ENCODE measurements at places on chromosomes 13 and 19.

DNA sequence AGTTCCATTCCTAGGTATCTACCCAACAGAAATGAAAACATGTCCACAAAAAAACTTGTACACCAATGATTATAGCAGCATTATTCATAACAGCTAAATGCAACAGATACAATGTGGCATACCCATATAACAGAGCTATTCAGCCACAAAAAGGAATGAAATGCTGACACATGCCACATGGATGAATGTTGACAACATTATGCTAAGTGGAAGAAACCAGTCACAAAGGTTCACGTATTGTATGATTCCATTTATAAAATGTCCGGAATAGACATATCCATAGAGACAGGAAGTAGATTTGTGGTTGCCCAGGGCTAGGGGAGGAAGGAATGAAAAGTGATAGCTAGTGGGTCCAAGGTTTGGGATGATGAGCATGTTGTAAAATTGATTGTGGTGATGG, 10.8 kb downstream of the CRYL1 start:
- DNase-seq = no peak

DNA sequence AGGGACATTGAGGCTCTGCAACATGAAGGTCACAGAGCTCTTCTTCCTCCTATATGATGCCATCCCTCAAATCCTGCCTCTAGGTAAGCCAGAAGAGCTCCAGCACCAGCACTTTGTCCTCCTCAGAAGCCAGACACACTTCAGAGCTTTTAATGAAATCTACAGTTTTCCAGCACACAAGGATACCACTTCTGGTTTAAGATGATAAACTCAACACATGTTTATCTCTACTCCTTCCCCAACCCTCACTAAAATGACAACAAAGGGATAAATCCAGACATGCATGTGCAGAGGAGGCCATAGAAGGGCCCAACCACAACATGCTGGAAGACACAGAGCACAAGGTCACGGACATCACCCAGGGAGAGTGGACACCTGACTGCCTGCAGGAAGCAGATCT, 195.3 kb downstream of the USP12 start:
- no peak for DNase-seq

- no peak for DNase-seq
These were observed 915.2 kb downstream of the PCDH9 start for GRCh38 chr13:66314911-66315310.

- DNase-seq = no peak
These were observed 21.7 kb downstream of the PRKCSH start for GRCh38 chr19:11457115-11457514.

DNA sequence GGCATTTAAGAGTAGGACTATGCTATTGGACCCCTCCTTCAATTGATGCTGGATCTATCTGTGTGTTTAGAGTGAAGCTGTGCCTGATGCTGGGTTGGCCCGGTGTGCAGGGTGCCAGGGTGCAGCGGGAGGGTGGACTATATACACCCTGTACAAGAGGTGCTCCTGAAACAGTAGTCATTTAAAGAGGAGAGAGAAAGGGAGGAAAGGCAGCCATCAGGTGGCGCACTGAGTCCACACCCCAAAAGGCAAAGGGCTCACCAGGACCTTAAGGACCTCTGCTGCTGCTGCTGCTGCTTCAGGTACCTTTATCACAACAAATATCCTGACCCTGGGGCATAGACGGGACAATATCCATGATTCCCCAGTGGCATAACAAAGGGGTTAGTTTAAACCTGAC, 39.4 kb downstream of the ZNF136 start:
- peak; percentile 30 for DNase-seq

DNA sequence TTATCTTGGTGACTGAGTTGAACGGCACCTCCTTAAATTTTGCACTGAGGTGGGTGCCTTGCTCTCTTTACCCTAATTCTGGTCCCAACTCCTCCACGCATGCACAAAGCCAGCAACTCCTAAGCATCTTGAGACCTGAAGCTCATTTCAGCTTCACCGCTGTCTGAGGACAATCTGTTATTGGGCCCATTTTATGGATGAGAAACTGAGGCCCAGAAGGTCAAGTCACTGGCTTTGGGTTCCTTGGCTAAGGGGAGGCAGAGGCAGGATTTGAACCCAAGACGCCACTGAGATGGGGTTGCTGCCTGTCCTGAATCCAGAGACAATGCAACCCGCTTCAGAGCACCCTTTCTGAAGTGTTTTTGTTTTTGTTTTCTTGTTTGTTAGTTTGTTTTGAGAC, 22.7 kb downstream of the TINCR start:
- DNase-seq = no peak

DNA sequence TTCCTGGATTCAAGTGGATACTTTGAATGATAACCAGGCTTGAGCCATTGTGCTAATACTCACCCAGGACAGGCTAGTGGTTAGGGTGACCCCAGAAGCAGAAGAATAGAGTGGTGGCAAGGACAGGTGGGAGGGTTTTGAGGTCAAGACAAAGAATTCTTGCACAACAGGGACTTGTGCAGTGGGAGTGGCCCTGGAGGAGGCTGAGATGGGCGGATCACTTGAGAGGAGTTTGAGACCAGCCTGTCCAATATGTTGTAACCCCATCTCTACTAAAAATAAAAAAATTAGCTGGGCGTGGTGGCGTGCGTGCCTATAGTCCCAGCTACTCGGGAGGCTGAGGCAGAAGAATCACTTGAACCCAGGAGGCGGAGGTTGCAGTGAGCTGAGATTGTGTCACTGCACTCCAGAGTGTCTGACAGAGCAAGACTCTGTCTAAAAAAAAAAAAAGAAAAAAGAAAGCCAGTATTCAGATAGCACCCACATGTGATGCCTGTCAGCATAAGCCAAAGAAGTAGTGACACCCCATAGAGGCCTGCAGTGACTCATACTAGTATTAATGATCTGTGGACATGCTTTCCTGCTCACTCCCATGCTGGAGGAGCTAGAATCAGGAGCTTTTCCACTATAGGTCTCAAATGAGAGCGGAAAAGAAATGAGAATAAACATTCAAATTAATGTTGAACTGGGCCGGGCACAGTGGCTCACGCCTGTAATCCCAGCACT, 78.7 kb downstream of the RNF17 start:
- DNase-seq = no peak

GRCh38 chr19:18046059-18046718, 38.2 kb downstream of the ARRDC2 start:
- DNase-seq = no peak

GRCh38 chr19:33906578-33907335, 110.1 kb downstream of the KCTD15 start:
- DNase-seq = no peak

- DNase-seq = no peak
These were observed 1.4 kb downstream of the NOVA2 start for GRCh38 chr19:45972081-45972946.

DNA sequence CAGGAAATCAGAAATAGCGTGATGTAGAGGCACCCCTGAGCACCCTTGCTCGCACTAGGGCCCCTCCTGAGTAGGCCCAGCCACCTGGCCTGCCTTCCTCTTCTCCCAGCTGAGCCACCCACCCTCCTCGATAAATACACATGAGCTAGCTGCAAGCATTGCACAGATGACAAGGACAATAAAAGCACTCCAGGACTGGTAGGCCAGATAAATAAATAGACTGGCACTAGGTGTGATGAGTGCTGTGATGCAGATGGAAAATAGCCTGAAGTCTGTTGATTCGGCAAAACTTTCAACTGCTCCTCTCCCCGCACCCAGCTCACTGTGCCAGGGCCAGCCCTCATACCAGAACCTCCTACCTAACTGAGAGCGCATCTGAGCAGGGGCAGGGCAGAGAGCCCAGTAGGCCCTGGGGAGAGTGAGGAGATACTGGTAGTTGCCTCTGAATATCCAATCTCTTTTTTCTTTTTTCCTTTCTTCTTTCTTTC, 54.5 kb upstream of the GPI start:
- DNase-seq = no peak

DNA sequence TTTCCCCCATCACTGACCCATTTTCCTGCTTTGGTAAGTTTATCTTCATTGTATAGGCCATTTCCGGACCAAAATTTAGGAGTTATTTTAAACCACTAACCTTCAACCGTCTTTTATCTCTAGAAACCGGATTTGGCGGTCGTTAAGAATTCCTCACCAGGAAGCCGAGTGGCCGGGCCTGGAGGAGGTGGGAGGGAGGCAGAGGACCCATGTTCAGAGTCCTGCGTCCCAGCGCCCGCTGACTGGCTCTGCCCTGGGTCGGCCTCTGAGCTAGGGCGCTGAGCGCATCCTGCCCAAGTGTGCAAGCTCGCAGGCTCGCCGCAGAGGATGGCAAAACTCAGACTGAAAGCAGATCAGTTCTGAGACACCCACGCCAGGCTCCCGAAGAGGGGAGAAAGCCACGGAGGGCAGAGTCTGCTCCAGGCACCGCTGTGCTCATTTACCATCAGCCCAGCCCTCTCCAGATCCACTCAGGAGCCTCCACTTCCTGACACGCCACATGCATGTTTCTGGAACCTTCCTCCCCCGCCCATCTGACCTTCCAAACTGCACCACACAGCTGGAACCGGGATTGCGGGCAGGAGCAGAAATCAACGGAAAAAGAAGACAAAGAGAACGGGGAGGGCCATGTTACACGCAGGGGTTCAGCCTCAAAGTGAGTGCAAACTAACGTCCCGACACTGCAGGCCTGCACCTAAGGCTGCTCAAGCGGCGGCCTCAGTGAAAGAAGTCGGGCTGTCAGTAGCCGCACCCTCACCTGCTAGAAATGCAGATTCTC, 8.3 kb downstream of the COL4A1 start:
- DNase-seq = no peak

GRCh38 chr13:80690208-80690607, 349.3 kb upstream of the SPRY2 start:
- DNase-seq = no peak

DNA sequence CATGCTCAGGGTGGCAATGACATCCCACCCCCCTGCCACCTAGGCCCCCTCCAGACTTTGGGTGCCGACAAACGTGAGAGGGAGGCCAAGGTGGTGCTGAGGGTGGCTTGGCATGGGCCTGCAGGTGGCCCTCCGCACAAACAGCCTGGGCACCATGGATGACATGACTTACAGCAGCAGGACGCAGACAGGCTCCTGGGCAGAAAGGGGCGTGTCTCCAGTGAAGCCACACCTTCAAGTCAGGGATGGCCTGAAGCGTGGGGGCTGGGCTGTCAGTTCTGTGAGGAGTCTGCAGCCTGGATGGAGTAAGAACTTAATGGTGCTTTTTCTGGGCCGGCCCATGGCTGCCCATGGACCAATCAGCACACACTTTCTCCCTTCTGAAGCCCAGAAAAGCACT, 25.3 kb downstream of the POMP start:
- no peak for DNase-seq

- DNase-seq = no peak
These were observed 7.7 kb upstream of the MISP start for GRCh38 chr19:743168-743687.

- DNase-seq = no peak
These were observed 51.8 kb downstream of the TM9SF2 start for GRCh38 chr13:99553033-99553432.

DNA sequence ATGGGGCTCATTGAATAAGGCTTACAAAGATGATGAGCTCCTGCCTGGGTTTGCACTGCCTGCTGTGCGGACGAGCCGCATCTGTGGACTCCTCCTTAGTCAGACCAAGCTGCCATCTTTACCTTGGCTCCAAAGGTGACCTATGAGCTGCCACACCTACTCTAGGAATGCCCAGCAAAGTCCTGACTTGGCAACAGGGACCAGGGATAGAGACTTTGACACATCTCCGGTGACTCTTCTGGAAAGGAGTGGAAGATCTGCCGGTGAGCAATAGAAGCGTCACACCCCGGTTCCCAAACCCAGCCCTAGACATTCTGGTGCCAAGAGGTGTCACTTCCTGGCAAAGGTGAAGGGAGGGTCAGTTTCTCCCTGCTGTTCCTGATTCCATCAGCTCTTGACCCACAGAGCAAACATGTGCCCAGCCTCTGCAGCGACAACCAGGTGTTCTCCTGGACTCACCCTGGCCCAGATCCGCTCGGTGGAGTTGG, 50.2 kb upstream of the GTF3A start:
- no peak for DNase-seq

GRCh38 chr19:12913011-12913561, 6.0 kb downstream of the SYCE2 start:
- DNase-seq = no peak

- no peak for DNase-seq
These were observed 322.9 kb downstream of the GPC6 start for GRCh38 chr13:93549326-93550005.

GRCh38 chr19:8240274-8241229, 31.4 kb downstream of the CERS4 start:
- DNase-seq = no peak

DNA sequence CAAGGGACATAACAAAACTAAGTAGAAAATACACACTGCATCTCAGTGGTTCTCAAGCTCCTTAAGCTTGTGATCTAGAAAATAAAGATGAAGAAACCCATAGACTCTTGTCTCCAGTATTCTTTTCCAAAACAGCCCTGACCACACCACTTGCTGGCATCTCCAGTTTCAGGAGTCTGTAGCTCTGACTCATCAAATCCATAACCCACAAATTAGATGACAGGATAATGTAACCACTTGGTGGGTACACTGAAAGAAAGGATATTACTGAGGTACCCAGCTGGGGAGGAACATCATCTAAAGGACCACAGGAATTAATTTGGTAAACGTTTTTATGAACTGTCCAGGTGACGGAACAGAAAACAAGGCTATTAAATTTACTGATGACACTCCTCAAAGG, 214.7 kb downstream of the VWA8 start:
- DNase-seq = no peak
